ENCODE measurements at places on chromosomes 1 and 21. TPM values are rescaled to one million over a fixed set of nuclear protein-coding genes. Genes with fewer than 3 reads are reported as not detected.

Gene WDR26
- 75.8 TPM for total RNA-seq

Gene TMPRSS15
- total RNA-seq: not detected

Gene TMEM51
- total RNA-seq: not detected

Gene KCNE2
- total RNA-seq: not detected

Gene KCNJ9
- not detected for total RNA-seq

Gene KCNT2
- not detected for total RNA-seq

Gene NPHS2
- not detected for total RNA-seq

Gene ZNF695
- 1.1 TPM for total RNA-seq

Gene FDPS
- total RNA-seq: 293 TPM

Gene FCRL3
- 6.4 TPM for total RNA-seq

Gene COL16A1
- total RNA-seq: 0.34 TPM

Gene C1QC
- not detected for total RNA-seq

Gene PGLYRP3
- total RNA-seq: not detected

Gene CYP4Z1
- total RNA-seq: not detected

Gene AXDND1
- total RNA-seq: 1.5 TPM

Gene SOD1
- total RNA-seq: 286 TPM

DNA sequence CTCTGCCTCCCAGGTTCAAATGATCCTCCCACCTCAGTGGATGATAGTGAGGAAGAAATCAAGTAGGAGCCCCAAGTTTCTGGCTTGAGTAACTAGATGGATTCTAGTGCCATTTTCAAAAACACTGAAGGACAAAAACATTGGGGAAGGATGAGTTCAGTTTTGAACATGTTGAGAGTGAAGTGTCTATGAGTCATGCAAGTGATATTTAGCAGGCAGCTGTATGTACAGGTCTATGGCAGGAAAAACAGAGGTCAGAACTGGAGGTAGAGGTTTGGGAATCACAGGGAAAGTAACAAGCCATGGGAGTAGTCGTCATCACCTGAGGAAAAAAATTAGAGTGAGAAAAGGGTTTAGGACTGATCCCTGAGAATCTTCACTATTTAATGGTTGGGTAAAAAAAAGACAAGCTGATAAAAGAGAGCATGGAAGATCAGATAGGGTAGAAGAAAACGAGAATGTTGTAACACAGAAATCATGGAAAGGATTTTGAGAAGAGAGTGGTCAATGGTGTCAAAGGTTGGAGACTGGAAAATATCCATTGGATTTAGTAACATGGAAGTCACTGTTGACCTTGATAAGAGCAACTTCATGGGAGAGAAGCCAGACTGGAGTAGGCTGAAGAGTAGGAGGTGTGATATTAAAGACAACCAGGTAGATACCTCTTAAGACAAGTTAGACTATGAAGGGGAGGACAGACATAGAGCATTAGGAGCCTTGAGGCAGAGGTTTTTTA, 53.1 kb downstream of the DIPK1A start:
- no peak overlapping the region for H3K27ac ChIP-seq
- H3K4me3 ChIP-seq: no peak overlapping the region
- H3K27me3 ChIP-seq: no peaks in the 10 kb centered on the region
- peaks cover 24% of the 10 kb centered on the region for H3K36me3 ChIP-seq
- DNase-seq: no peak

DNA sequence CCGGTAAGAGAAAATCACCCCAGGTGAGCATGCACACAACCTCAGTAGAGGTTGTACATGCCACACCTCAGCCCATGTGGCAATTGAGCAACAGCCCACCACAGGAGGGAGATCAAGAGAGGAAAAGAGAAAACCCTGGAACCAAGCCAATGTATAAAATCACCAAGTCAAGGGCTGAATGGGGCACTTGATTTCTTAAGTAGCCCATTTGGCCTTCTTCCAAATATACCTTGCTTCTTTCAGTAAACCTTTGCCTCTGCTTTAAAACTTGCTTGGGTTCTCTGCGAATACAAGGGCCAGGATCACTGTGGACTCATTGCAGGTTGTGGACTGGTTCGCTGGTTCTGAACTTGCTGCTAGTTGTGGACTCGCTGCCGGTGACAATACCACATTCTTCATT, 1814.0 kb downstream of the PLA2G4A start:
- no peaks in the 10 kb centered on the region for H3K27me3 ChIP-seq
- H3K4me1 ChIP-seq: no peaks in the 10 kb centered on the region
- no peak overlapping the region for H3K27ac ChIP-seq
- H3K36me3 ChIP-seq: no peaks in the 10 kb centered on the region
- no peak for DNase-seq
- H3K4me3 ChIP-seq: no peak overlapping the region

- H3K4me3 ChIP-seq: no peak overlapping the region
- no peaks in the 10 kb centered on the region for H3K27me3 ChIP-seq
- H3K27ac ChIP-seq: no peak overlapping the region
- no peaks in the 10 kb centered on the region for H3K4me1 ChIP-seq
- no peak for DNase-seq
- no peaks in the 10 kb centered on the region for H3K36me3 ChIP-seq
Observed at GRCh38 chr1:23263380-23263887, 46.1 kb upstream of the HTR1D start.

GRCh38 chr1:175129997-175130648, 62.5 kb downstream of the KIAA0040 start:
- H3K36me3 ChIP-seq: no peaks in the 10 kb centered on the region
- H3K27ac ChIP-seq: no peak overlapping the region
- peaks cover 9% of the 10 kb centered on the region for H3K27me3 ChIP-seq
- DNase-seq: no peak

GRCh38 chr1:185520188-185520920, 203.3 kb upstream of the IVNS1ABP start:
- no peak overlapping the region for H3K4me3 ChIP-seq
- H3K4me1 ChIP-seq: peaks cover 4% of the 10 kb centered on the region
- no peak for DNase-seq
- peaks cover 7% of the 10 kb centered on the region for H3K36me3 ChIP-seq

- DNase-seq: no peak
Observed at GRCh38 chr1:34806396-34806795, 13.6 kb downstream of the GJA4 start.

DNA sequence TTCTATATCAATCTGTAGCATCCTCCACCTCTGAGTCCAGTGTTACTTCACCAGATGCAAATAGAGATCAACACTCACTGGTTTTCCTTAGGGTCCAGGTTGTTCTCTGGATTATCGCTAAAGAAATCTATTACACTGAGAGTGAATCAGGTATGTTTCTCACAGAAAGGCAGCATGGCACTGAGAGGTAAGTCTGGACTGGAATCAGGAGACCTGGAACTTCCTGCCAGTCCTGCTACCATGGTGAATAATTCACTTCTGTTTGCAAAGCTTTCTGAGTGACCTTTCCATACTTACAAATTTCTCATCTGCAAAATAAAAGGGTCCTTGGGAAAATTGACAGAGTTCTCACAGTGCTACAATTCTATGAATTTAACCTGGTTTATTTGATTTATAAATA, 1583.3 kb downstream of the MRPL39 start:
- DNase-seq: no peak
- H3K27ac ChIP-seq: no peak overlapping the region
- no peaks in the 10 kb centered on the region for H3K27me3 ChIP-seq
- no peaks in the 10 kb centered on the region for H3K36me3 ChIP-seq

DNA sequence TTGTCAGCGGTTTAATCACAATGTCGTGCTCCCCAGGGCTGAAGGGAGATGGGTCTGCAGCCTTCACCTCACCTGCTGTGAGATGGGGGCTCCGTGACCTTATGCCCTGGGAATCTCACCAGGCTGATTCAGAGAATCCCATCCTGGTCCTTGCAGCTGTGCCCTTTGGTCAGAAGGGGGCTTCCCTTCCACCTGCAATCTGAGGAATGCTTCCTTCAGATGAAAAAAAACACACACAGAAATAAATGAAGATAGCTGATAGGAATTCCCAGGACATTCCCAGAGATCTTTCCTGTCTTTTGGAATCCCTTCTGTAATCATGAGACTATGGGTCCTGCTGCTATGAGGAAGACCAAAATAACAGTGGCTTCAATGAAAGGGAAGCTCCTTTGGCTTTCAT, 127.0 kb upstream of the VAMP3 start:
- no peaks in the 10 kb centered on the region for H3K27me3 ChIP-seq

- no peaks in the 10 kb centered on the region for H3K27me3 ChIP-seq
- H3K4me3 ChIP-seq: no peak overlapping the region
- no peak overlapping the region for H3K27ac ChIP-seq
- H3K36me3 ChIP-seq: no peaks in the 10 kb centered on the region
Observed at GRCh38 chr21:38936240-38936639, 130.5 kb downstream of the ETS2 start.

DNA sequence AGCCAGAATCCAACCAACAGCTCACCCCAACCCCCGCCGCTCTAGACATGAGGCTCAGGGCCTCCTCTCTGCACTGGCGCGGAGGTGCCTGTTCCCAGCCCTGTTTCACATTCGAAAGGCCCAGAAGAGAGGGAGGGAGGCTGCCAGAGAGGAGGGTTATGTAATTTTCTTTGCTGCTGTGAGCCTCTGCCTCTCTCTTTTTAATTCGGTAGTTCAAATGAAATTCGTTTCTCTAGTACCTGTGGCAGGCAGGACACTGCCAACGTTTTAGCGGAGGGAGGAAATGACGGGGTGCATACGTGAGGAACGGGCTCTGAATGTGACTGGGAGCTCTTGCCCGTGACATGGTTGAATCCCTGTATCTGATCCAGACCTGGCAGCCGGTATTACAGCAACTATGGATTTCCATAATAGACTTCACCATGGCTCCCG, 9.4 kb downstream of the PRDM16 start:
- peak; percentile 20 for DNase-seq
- H3K27ac ChIP-seq: no peak overlapping the region
- H3K4me1 ChIP-seq: no peaks in the 10 kb centered on the region
- H3K36me3 ChIP-seq: no peaks in the 10 kb centered on the region
- H3K4me3 ChIP-seq: no peak overlapping the region
- H3K27me3 ChIP-seq: peaks cover 15% of the 10 kb centered on the region

GRCh38 chr1:14183329-14183728, 415.2 kb upstream of the KAZN start:
- H3K4me3 ChIP-seq: no peak overlapping the region
- H3K27ac ChIP-seq: no peak overlapping the region
- DNase-seq: no peak
- H3K36me3 ChIP-seq: no peaks in the 10 kb centered on the region
- peaks cover 18% of the 10 kb centered on the region for H3K27me3 ChIP-seq

DNA sequence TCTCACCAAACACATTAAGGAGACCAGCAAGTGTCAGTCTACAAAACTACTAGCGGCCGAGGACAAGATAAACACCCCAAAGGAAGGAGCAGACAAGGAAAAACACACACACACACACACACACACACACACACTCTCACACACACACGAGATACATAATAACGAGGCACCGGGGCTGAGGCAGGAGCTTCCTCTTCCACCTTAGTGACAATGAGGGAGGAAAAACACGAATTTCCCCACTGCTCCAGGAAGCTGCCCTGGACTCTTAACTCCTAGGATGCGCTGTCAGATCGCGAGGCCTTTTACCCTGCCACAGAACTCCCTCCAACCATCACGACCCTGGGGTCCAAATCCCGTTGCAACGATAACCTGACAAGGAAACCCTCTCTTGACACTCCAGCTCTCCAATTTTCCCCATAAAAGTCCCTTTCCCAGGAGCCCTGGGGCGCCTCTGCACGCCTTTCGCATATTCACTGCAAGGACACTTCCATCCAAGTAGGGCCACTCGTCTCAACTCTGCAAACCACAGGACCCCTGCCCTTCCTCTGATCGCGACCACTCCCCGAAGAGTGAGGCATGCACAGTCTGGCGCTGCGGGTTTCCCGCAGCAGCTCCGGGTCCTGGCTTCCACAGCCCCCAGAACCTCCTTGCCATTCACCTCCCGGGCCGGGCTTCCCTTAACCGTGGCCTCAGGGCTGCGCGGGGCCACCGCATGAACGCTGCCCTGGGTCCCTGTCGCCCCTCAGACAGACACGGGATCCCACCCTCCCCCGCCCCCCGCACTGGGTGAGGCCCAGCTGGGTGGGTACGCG, 581 bp downstream of the ETV3 start:
- H3K27ac ChIP-seq: peak overlapping the region; percentile 90
- peak; percentile 31 for DNase-seq
- H3K36me3 ChIP-seq: peaks cover 49% of the 10 kb centered on the region
- H3K4me1 ChIP-seq: peaks cover 71% of the 10 kb centered on the region

DNA sequence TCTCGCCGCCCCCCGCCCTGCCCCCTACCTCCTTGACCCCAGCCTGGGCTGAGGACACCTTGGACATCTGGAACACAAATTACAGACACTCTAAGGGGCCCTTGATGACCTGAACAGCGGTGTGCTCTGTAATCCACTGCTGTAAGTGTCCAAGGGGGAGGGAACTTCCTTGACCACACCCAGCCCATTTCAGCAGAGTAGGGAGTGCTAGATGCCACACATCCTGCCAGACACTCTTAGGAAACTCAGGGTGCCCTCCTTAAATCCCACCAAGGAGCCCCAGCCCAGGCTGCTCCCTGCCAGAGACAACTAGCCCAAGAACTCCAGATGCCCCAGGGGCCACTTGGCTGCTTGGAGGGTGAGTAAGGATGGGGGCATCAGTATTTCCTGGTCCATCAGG, 282.2 kb downstream of the RRAGC start:
- H3K36me3 ChIP-seq: no peaks in the 10 kb centered on the region
- no peak overlapping the region for H3K27ac ChIP-seq
- H3K4me3 ChIP-seq: no peak overlapping the region
- DNase-seq: no peak
- peaks cover 30% of the 10 kb centered on the region for H3K27me3 ChIP-seq

DNA sequence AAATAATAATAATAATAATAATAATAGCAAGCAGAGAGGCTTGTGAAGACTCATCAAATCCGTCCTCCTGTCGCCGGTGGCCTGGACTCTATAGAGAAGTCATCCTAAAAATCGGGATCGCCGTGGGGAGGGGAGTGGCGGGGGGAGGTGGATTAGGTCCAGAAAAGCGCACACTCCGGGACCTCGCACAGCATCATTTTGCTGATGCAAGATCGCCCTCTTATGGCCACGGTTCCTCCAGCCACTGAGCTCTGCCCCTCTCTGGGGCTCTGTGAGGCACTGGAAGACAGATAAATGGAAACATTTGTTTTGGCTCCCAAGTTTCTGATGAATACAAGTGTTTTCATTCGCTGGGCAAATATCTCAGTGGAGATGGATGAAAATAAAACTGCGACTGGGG, 612.0 kb downstream of the MATN1 start:
- no peak overlapping the region for H3K27ac ChIP-seq
- H3K36me3 ChIP-seq: no peaks in the 10 kb centered on the region
- H3K27me3 ChIP-seq: peaks cover 15% of the 10 kb centered on the region
- no peak overlapping the region for H3K4me3 ChIP-seq

- H3K36me3 ChIP-seq: peaks cover 50% of the 10 kb centered on the region
- no peak overlapping the region for H3K4me3 ChIP-seq
- H3K27ac ChIP-seq: peak overlapping the region; percentile 83
- no peaks in the 10 kb centered on the region for H3K27me3 ChIP-seq
Observed at GRCh38 chr1:6546326-6546725, 8.0 kb downstream of the NOL9 start.

- no peaks in the 10 kb centered on the region for H3K36me3 ChIP-seq
- peaks cover 13% of the 10 kb centered on the region for H3K27me3 ChIP-seq
- H3K4me3 ChIP-seq: no peak overlapping the region
- DNase-seq: peak; percentile 45
Observed at GRCh38 chr1:199684686-199685273, 342.7 kb upstream of the NR5A2 start.

Measured in activated CD8-positive, alpha-beta T cell treated with anti-CD3 and anti-CD28 coated beads for 36 hours (primary cell).